ENCODE measurements at places on chromosomes 4 and X. TPM values are rescaled to one million over a fixed set of nuclear protein-coding genes. Genes with fewer than 3 reads are reported as not detected.

IL3RA gene
- total RNA-seq, result 7.5 TPM

- no peak for DNase-seq
Measured at GRCh38 chrX:150506020-150506419, 62.4 kb upstream of the MTM1 start.

GRCh38 chr4:153413842-153414241, 52.3 kb upstream of the TMEM131L start:
- DNase-seq, result no peak

WDR17 gene
- total RNA-seq, result 2.2 TPM
